ENCODE measurements at places on chromosomes 4 and X.

- DNase-seq = no peak
These were observed 14.1 kb upstream of the AFP start for GRCh38 chr4:73421708-73422457.

DNA sequence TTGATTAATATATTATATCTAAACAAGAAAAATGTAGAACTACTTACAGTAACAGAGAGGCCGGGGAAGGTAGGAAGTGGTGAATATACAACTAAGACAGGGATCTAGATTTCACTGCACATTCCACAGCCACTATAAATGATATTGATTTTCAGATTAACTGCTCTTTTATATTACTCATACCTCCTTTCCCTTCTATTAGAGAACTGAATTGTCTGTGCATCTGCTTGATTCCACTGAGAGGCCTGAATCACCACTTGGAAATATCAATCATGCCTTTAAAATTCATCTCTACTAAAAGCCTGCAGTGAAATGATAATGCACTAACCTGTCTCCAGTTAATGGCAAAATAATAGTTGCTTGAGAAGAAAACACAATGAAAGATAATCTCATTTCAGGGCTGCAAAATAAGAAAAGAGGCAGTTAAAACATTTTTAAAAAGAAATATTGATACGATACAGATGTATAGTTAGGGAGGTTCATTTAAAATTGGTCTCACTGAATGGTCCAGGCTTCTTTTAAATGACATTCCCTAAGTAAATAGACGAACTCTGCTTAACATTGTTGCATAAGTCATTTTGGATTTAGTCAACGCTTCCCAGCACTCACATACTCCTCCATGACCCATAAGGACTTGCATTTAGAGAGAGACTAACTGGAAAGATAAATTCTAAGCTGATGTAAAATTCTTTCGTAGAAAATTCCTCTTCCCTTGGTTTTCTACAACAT lies 3.8 kb downstream of the ANTXR2 start:
- DNase-seq = no peak

GRCh38 chr4:109303140-109303496 lies 660 bp upstream of the COL25A1 start:
- DNase-seq = no peak

DNA sequence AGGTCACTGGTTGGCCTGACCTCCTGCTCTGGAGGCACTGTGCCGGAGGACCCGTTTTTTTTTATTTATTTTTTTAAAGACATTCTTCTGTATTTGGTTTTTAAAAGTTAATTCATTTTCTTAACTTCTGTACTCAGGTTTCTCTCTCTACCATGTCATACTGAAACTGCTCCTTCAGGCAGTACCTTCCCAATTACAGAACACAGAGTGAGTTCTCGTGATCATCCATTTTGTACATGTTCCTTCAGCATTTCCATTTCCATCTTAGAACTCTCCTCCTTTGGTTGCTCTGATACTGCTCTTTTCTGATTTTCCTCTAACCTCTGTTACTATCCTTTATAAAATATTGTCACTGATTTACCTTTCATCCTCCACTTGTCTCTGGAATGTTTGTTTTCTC lies 17.9 kb downstream of the UBE2K start:
- DNase-seq = no peak
